ENCODE measurements at places on chromosomes 5 and 9.
A peak's percentile ranks its signal among the peaks of the same experiment; 100 is the strongest.

- DNase-seq, result no peak
Observed at GRCh38 chr5:56961746-56962145, 9.8 kb upstream of the MIER3 start.

DNA sequence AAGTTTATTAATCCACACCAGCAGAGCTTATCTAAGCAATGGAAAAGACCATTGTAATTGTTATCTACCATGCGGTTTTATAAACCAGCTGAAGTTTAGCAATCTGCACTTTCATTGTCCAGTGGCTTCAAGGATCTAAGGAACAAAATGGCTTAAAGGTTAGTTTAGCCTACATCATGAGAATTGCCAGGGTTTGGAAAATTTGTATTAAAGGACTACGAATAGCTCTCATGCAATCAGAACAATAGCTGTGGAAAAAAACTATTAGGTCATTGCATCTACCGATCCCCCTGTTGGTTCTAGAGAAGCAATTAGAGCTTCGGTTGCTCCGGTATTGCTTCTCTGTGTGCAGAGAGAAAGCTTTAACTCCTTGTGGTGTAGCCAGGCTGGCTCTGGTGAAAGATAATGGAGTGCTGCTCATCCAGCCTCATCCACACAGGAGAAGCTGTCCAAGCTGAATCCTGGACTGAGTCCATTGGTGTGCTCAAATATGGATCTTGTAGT is 86.3 kb upstream of the SLC12A2 start:
- DNase-seq, result no peak

DNA sequence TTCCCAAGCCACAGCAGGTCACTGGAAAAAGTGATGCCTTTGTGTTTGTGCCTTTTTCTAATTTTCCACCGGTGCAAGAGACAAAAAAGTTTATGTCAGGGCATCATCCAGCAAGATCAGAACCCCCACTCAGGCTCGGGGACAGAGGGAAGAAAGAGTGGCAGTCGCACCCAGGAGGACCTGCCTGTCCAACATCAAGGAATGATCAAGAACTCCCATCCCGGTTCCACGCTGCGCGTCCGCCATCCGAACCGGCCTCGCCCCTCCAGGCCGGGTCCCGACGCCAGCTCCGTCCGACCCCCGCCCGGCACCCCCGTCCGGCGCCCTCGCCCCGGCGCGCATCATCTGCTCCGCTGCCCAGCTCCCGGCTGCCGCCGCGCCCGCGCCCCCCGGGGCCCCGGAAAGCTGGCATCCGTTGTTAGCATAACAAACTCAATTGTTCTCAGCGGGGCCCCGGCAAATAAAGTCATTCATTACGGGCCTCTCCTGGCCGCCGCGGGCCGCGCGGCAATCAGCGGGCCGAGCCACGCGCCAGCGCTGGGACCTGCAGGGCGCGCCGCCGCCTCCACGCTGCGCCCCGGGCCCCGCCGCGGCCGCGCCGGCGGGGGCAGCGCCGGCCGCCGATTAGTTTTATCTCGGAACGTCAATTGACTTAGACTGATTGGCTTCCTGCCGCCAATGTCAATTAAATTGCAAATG is 48.1 kb downstream of the PAX5 start:
- DNase-seq, result no peak

- DNase-seq, result no peak
Observed at GRCh38 chr9:11319538-11319937, 706.7 kb upstream of the PTPRD start.

GRCh38 chr5:142079306-142079721 is 29.3 kb upstream of the NDFIP1 start:
- DNase-seq, result no peak

- DNase-seq, result no peak
Observed at GRCh38 chr9:113651896-113652295, 188.4 kb downstream of the RGS3 start.

DNA sequence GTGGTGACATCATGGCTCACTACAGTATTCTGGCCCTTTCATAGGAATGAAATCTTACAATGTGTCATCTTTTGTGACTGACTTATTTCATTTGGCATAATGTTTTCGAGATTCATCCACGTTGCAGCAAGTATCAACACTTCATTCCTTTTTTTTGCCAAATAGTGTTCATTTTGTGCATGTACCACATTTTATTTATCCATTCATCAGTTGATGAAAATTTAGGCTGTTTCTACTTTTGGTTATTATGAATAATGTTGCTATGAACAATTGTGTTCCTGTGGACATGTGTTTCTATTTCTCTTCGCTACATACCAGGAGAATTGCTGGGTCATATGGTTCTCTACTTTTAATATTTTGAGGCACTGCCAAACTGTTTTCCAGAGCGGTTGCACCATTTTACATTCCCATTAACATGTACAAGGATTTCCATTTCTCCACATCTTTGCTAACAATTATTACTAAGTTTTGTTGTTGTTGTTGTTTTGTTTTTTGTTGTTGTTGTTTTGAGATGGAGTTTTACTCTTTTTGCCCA is 43.5 kb downstream of the RMI1 start:
- no peak for DNase-seq

DNA sequence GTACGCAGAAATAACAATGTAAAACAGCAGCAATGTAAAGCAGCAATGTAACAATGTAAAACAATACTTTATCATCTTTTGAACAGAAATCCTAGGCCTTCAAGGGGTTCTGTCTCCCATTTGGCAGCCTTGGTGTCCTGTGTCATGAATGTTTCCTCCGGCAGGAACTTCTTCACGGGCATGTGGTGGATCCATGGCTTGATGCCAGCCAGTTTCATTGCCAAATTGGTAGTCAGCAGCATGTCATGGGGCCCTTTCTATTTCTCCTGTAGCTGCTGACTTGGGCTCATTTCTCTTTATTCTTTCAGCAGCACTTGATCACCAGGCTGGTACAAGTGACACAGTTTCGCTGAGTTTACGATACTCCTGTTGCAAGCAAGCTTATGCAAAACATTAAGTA is 275.3 kb downstream of the HTR1A start:
- DNase-seq, result no peak

GRCh38 chr5:137179203-137179602 is 319.9 kb downstream of the SPOCK1 start:
- DNase-seq, result no peak

- peak; percentile 14 for DNase-seq
Observed at GRCh38 chr5:167767795-167768194, 523.6 kb upstream of the WWC1 start.

DNA sequence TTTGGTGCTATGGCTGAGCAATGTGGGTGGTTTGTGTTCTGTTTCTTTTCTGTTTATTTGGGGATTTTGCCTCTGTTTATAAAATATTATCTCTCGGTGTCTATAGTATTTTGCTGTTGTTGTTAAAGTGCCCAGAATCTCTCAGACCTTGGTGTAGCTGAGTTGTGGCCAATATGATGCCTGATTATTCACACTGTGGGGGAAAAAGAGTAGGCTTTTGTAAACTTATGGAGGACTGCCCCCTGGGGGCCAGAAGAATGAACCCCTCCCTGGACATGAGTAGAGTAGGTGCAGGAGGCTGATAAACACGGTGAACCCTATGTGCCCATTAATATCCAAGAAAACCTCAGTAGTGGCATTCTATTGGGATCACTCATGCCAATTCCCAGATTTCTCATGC is 49.0 kb upstream of the DPYSL3 start:
- DNase-seq, result peak; percentile 57

DNA sequence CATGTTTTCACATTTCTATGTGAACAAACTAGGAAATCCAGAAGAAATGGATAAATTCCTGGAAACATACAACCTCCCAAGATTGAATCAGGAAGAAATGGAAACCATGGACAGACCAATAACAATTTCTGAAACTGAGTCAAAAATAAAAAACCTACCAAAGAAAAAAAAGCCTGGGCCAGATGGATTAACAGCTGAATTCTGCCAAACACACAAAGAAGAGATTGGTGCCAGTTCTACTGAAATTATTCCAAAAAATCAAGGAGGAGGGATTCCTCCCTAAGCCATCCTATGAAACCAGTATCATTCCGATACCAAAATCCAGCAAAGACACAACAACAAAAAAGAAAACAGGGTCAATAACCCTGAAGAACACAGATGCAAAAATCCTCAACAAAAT is 166.9 kb upstream of the FBXL7 start:
- no peak for DNase-seq

GRCh38 chr9:89542401-89543021 is 44.6 kb upstream of the SEMA4D start:
- DNase-seq, result peak; percentile 59

DNA sequence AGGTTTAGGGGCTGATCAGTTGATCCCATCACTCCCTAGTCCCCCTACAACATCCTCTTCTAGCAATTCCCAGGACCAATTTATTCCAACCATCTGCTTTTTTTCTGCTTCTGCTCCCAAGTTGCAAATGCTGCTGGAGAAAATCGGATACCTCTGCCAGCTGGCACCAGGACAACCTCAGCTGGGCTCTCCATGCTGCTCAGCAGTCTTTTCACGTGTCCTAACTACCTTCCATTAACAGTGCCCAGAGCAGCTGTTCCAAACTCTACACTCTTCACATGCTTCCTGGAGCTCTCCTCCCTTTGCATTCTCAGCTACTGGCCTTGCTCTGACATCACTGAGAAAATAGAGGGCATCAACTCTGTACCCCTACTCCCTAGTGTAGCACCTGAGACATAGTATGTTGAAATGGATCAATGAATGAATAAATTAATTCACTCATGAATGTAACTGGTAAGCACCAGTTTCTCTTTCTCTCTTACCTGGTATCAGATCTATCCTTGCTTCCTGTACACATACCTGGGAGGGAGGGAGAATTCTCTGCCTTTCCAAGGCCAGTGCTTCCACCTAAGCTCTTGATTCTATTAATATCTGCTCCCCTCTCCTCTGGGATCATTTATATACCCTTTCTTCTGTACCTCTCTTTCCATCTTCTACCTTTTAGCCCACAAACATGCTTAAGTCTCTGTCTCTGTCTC is 191.0 kb downstream of the RAB3C start:
- no peak for DNase-seq

DNA sequence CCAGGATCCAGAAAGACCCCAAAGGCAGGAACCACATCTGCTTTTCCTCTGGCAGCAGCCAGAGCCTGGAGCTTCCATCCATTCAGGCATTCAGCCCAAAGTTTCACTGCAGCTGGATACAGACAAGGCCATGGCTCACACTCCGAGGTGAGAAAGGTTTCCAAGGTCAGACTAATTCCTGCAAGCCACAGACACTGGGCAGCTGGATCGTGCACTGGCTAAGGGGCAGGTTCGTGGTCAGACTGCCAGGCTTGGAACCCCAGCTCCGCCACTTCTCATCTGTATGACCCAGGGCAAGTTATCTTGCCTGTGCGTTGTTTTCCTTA is 36.9 kb downstream of the SPOCK1 start:
- no peak for DNase-seq

DNA sequence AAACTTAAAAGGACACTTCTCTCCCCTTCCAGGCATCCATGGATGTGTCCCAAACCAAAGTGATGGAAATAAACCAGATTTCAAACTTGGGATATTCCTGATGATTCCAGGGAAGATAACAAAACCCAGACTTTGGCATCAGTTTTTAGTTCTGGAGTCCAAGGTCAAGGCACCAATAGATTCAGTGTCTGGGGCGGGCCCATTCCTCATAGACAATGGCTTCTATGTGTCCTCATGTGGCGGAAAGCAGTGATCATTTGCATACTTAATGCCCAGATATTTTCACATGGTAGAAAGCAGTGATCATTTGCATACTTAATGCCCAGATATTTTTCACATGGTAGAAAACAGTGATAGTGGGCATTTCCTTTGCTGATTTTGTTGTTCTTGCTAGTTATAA is 151.4 kb upstream of the DAP start:
- no peak for DNase-seq
